ENCODE measurements at places on chromosomes 7 and 10. TPM values are rescaled to one million over a fixed set of nuclear protein-coding genes. Genes with fewer than 3 reads are reported as not detected.

GRCh38 chr7:107788216-107788615 lies 14.8 kb downstream of the SLC26A3 start:
- no peak for DNase-seq

DNA sequence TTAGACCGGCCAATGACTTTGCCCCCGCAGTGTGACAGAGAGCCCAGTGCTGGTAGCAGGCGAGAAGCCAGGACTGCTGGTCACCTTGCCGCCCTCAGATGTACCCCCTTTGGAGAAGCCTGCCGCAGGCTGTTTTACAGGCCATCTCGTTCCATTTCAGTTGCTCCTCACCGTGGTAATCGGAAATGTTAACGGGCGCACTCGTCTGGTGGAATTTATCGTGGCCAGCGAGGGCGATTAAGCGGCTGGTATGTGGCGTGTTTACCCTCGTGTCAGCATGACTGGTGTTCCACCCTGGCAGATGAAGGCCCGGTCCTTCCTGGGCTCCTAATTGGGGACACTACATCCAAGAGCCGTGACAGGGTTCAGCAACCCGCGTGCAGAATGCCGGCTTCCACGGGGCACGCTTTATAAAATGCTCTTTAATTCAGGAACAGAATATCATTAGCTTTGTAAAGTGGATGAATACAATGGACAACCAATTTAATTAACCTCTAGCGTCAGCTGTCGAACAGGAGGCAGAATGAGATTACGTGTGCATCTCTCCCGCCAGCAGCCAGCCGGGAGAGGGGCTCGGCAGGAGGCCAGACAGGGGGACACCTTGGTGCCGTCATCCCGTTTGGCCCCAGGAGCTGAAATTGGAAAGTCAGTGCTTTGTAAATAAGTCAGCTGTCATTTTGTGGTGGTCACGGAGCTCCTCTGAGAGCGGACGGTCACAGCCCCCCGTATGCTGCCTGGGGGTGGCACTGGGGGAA lies 108.3 kb downstream of the NKX6-2 start:
- DNase-seq, result no peak

GRCh38 chr7:2711895-2712675 lies 24.1 kb downstream of the AMZ1 start:
- DNase-seq, result no peak

HOXA13 gene
- not detected for polyA plus RNA-seq
